ENCODE measurements at places on chromosomes 3 and 15. TPM values are rescaled to one million over a fixed set of nuclear protein-coding genes. Genes with fewer than 3 reads are reported as not detected.

CASR gene
- not detected for total RNA-seq

CRABP1 gene
- not detected for total RNA-seq

EFHB gene
- 0.77 TPM for total RNA-seq

CYP8B1 gene
- total RNA-seq, result not detected

CCDC54 gene
- total RNA-seq, result not detected

VIPR1 gene
- total RNA-seq, result 8.5 TPM

STAB1 gene
- 0.20 TPM for total RNA-seq

ARHGEF26 gene
- not detected for total RNA-seq

CFAP100 gene
- total RNA-seq, result not detected

MCF2L2 gene
- 3.7 TPM for total RNA-seq

DNA sequence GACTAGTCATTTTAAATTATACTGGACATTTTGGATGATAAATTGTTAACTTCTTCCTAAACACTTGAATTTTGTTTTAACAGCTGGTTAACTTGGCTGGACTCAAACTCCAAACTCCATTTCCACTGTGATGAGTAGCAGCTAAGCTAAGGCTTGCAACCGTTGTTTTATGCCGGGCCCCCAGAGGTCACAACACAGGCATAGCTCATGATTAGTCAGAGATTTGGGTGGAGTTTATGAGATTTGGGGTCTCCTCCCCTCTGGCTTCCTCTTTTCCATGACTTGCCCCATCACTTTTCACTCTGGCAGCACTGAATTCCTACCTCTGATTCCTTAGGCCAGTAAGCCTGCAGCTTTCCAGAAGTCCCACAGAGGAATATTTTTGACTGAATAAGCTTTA lies 12.8 kb downstream of the THAP10 start:
- H3K4me1 ChIP-seq, result peaks cover 2% of the 10 kb centered on the region
- H3K27ac ChIP-seq, result no peak overlapping the region
- no peak for DNase-seq
- no peaks in the 10 kb centered on the region for H3K36me3 ChIP-seq
- peaks cover 18% of the 10 kb centered on the region for H3K27me3 ChIP-seq

DNA sequence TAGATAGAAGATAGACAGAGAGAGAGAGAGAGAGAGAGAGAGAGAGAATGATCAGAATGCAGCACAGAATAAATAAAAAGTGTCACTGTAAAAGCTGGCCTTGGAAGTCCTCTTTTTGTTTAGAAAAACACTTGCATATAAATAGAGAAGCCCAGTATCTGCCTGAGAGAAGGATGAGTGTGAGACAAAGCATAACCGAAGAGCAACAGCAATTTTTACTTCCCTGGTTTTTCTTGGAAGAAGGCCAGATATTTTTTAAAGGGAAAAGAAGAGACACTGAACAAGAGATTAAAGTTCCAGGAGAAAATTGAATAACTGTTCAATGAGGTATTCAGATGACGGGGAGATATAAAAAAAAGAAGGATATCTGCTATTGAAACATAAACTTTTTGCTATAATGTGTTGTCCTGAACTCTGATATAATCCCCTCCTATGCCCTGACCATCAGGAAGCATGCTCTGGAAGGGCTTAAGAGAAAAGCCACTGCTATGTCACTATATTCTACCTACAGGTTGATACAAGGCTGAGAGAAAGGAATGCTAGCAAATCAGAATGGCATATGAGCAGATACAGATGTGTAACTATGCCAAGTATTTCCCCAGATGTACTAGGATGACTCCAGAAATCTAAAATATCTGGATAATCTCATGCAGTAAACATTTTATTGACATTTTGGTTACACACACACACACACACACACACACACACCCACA lies 358.9 kb downstream of the RBMS3 start:
- H3K36me3 ChIP-seq, result no peaks in the 10 kb centered on the region
- peaks cover 6% of the 10 kb centered on the region for H3K27me3 ChIP-seq
- H3K27ac ChIP-seq, result no peak overlapping the region
- DNase-seq, result no peak
- H3K4me3 ChIP-seq, result no peak overlapping the region

DNA sequence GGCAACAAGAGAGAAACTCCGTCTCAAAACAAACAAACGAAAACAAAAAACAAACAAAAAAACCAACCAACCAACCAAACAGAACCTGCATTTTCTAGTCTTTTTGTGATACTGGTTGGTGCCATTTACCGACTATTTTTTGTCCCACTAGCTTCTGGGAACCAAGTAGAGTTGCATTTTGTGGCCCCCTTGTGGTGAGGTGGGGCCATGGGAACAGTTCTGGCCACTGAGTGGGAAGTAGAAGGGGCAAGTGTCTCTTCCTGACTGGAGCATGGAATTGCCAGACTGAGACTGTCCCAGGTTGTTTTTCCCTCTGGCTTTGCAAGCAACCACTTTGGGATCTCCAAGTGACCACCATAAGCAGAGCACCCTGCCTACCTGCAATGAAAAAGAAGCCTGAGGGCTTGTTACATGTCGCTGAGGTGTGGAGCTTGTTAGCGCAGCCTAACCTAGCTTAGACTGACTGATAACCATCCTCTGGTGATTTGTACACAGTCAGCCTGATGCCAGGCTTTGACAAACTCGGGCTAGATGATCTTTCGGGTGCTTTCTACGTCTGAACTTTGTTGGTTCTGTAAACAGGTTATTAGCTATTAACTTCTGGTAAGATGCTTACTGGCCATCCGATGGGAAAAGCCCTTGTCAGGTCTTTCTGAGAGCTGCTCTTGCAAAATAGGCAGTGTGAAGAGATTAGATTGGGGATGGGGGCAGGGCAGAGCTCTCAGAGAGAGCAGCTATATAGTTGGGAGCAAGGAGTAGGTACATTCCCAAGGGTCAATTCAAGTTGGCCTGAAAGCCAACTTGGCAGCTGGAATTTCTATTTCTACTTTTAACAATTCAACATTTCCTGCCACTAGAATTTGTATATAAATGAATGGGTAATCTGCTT lies 172.2 kb downstream of the SSR3 start:
- H3K27ac ChIP-seq, result no peak overlapping the region
- H3K4me3 ChIP-seq, result no peak overlapping the region
- no peaks in the 10 kb centered on the region for H3K4me1 ChIP-seq
- peak; percentile 34 for DNase-seq

- no peaks in the 10 kb centered on the region for H3K4me1 ChIP-seq
- no peaks in the 10 kb centered on the region for H3K27me3 ChIP-seq
- H3K27ac ChIP-seq, result no peak overlapping the region
- H3K36me3 ChIP-seq, result no peaks in the 10 kb centered on the region
- no peak overlapping the region for H3K4me3 ChIP-seq
Observed at GRCh38 chr3:21526461-21526860, 224.5 kb downstream of the ZNF385D start.

GRCh38 chr3:112845772-112846171 lies 892 bp downstream of the CD200R1L start:
- no peak for DNase-seq
- H3K4me1 ChIP-seq, result peaks cover 28% of the 10 kb centered on the region
- H3K4me3 ChIP-seq, result no peak overlapping the region
- no peaks in the 10 kb centered on the region for H3K27me3 ChIP-seq

- no peak for DNase-seq
- H3K4me3 ChIP-seq, result no peak overlapping the region
- no peaks in the 10 kb centered on the region for H3K36me3 ChIP-seq
- H3K27ac ChIP-seq, result no peak overlapping the region
- H3K27me3 ChIP-seq, result peaks cover 3% of the 10 kb centered on the region
Observed at GRCh38 chr15:88992216-88992615, 79.0 kb upstream of the MFGE8 start.

DNA sequence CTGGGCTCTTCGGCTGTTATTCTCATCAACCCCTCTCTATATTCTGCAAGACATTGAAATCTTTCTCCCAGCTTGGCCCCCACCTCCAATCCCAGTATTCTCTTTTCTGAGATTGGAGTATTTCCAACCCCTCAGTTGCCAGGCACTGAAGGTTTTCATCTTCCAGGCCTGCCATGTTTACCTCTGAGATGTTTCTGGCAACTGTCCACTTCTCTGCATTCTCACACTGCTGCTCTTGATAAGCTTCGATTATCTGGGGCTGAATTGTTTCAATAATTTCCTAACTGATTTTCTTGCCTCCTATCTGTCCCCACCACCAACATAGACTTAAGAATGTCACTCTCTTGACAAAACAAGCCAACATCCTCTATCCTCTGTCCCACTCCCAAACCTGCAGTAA lies 1.4 kb upstream of the GPR156 start:
- no peak for DNase-seq
- H3K4me3 ChIP-seq, result no peak overlapping the region
- H3K4me1 ChIP-seq, result peaks cover 9% of the 10 kb centered on the region
- H3K27me3 ChIP-seq, result peaks cover 42% of the 10 kb centered on the region
- no peak overlapping the region for H3K27ac ChIP-seq

DNA sequence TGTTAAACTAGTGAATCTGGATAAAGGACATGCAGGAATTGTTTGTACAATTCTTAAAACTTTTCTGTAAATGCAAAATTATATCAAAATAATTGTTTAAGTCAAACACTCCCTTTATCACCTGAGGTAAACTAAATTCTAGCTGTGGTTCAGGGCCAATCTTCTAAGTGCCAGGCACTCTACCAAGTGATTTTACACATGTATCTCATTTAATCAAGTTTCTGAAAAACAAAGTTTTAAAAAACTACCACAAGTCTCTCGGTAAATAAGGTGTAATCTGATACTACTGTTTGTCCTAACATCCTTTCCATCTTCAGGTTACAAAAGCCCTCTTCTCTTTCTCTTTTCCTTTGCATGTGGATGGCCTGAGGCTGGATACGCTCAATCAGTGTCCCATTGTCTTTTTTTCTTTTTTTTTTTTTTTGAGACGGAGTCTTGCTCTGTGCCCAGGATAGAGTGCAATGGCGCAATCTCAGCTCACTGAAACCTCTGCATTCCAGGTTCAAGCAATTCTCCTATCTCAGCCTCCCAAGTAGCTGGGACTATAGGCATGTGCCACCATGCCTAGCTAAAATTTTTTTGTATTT lies 19.3 kb downstream of the IFT80 start:
- no peak overlapping the region for H3K27ac ChIP-seq
- no peaks in the 10 kb centered on the region for H3K4me1 ChIP-seq
- H3K4me3 ChIP-seq, result no peak overlapping the region
- H3K36me3 ChIP-seq, result peaks cover 10% of the 10 kb centered on the region
- DNase-seq, result no peak

DNA sequence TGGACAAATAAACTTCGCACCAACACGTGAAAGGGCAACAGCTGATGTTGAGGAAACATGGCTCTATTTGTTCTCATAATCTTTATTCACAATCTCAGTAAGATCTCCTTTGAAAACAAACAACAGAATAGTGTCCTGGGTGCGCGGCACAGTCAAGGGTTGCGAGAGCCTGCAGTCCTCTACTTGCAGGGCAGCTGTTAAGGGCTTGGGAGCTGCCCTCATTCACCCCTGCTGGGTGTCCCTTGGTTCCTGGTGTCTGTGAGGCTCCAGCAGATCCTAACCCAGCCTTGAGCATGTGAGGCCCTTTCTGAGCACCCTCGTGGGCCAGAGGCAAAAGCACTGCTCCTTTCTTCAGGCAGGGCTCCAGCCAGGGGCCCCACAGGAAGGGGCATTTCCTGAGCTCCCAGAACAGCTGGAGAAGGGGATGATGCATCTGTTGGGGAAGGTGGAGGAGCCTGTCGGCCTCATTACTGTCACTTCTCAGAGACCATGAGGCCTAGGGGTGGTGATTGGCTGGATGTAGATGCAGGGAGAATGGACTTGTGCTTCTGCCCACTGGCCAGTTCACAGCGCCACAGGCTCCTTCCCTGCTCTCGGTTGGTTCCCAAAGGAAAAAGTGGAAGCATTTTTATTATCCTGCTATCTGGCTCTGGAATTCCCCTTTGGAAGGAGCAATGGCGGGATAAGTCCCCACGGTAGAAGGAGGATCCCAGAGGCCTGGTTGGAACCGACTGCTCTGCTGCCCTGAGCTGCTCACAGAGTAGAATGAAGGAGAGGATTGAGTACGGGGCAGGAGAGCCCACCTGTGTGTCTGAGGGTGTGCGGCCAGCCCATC lies 51.9 kb upstream of the KLF13 start:
- no peak overlapping the region for H3K27ac ChIP-seq
- no peak for DNase-seq
- H3K27me3 ChIP-seq, result no peaks in the 10 kb centered on the region
- no peaks in the 10 kb centered on the region for H3K36me3 ChIP-seq
- H3K4me1 ChIP-seq, result peaks cover 21% of the 10 kb centered on the region

- no peak overlapping the region for H3K4me3 ChIP-seq
- peaks cover 21% of the 10 kb centered on the region for H3K36me3 ChIP-seq
- no peaks in the 10 kb centered on the region for H3K27me3 ChIP-seq
- H3K4me1 ChIP-seq, result peaks cover 84% of the 10 kb centered on the region
- peak overlapping the region; percentile 68 for H3K27ac ChIP-seq
- no peak for DNase-seq
Observed at GRCh38 chr3:111668888-111669488, 73.8 kb upstream of the ZBED2 start.

DNA sequence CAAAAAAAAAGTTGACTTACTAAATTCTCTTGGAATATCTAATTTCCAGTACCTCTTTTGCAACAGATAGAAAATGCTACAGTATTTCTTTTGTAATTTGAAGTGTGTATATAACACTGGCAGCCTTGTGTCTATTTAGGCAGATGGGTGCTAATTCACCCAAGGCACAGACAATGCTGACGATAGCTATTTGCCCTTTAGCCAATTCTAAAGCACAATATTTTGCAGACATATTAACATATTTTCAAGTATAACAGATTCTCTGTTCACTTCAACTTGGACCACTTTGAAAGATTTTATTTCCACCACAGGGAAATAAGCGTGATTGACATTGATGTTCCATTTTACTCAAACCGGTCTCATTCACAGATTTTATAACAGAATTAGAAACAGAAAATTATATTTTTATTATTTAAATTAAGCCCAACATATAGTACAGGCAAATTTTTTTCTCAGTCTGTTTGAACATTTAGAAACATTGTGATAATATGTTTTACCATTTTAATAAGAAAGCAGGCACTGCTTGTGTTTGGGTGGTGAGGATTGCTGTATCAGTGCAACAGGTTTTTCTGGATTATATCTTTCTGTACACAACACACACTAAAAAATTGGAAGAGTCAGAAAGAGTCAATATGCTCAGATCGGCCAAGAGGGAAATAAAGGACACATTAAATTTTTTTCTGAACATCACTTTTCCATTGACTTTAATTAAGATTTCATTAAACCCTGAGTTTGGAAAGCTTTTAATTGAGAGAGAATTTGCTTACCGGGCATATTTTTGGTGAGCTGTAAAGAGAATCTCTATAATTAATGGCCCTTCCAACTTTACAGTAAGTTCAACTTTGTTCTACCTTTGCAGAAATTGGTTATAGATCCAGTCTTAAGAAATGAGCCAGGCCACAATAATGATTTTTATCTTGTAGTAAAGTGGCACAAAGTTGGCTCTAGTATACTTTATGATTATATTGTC lies 327.3 kb upstream of the NR2F2 start:
- no peaks in the 10 kb centered on the region for H3K36me3 ChIP-seq
- H3K4me1 ChIP-seq, result no peaks in the 10 kb centered on the region
- H3K4me3 ChIP-seq, result no peak overlapping the region

Data from activated CD8-positive, alpha-beta T cell treated with anti-CD3 and anti-CD28 coated beads for 36 hours (primary cell).